ENCODE measurements at places on chromosomes 3 and 15.

GRCh38 chr3:66115858-66116654 lies 77.3 kb upstream of the MAGI1 start:
- no peak for DNase-seq

- DNase-seq, result no peak
These were observed 8.7 kb upstream of the ZNF589 start for GRCh38 chr3:48232232-48232631.

GRCh38 chr3:157527131-157527881 lies 24.1 kb upstream of the VEPH1 start:
- no peak for DNase-seq

DNA sequence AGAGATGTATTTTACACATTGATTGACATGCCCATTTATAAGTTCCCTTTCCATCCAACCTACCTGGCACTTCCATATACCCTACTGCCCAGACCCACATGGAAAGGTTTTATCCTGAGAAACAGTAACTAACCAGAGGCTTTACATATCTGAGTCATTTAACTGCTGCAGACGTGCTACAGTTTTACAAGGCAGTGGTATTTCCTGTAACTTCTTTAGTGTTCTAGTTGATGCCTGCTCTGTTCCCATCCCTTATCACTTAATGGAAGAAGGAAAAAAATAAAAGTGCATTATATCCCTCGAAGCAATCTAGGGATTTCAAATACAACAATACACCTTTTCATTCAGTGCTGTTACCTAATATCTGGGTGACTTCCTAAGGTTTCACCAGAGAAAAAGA lies 107.1 kb downstream of the TMCO5A start:
- no peak for DNase-seq

DNA sequence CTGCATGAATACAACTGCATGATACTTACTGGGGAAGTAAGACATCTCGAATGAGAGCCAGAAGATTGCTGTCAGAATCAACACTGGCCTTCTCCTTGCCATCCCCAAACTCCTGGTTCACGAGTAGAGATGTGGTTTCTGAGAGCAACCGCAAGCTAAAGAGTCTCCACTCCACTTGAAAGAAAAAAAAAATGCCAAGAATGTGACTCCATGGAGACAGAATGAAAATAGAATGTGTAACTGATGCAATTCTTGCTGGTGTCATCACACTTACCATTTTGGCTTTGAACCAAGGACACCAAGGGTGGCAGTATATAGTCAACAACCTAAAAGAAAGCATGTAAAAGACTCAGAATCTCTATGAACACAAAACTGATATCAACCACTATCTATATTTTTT lies 280.4 kb downstream of the ULK4 start:
- DNase-seq, result no peak

DNA sequence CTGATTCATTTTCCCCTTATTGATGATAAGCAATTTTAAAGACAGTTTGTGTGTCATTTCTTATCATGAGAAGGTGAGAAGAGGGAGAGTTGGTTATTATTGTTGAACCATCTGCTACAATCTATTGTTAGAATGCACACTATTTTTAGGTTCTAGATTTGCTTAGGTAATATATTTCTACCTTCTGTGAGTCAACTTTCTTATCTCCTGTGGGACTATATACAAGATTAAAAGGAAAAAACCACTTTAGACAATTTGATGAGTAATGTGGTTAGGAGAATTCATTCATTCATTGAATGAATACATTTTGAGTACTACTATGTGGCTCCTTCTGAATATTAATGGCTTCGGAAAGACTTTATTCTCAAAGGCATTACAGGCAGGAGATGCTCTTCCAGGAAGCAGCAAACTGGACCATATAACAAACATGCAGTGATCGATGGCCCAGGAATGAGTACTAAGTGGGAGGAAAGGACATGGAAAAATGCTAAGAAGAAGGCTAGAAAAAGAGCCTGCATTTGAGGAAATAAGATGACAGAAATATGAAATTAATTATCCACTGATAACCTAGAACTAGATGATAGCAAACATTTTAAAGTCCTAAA lies 22.4 kb downstream of the SPTSSB start:
- DNase-seq, result no peak

DNA sequence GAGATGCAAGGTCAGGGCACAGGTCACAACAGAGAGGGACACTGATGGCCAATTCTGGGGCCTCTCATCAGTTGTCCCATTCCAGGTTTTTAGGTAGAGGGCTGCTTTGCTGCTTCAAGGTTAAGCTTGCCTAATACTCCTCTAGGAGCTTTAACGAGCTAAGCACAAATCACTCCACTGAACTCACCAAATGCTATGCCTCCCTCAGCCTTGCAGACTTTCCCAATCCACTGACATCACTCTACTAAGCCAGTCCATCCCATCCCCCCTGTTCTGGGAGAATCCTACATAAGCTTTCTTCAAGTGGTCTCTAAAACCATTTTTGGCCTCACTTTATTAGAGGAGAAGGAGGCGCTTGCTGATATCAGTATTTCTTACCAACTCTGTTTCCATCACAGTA lies 24.8 kb upstream of the PDCD6IP start:
- no peak for DNase-seq

Data from stimulated activated CD4-positive, alpha-beta T cell treated with anti-CD3 and anti-CD28 coated beads, Interleukin-12 subunit alpha, Interleukin-12 subunit beta, amount 100 ng/mL, for 24 hours (primary cell).